Retina (tissue), 1 donor: ENCODE measurements at places on chromosomes 13 and 19.

- DNase-seq = no peak
Observed at GRCh38 chr13:97727991-97728390, 225.5 kb upstream of the IPO5 start.

DNA sequence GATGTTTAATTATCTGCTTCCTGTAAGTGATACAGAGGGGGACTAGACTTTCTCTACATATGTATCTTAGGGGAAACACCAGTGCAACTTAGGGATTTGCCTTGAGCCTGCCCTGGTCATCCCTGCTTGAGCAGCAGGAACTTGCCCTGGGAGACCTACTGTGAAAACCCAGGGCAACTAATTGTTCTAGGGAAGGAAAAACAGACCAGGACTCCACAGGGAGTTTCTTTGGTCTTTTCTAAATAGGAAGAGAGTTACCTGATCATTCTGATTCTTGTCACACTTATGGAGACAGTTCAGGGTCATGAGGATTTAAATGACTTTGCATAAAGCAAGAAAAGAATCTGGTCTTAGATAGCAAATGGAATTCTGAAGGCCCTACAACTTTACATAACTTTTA lies 89.1 kb downstream of the WASF3 start:
- DNase-seq = no peak

DNA sequence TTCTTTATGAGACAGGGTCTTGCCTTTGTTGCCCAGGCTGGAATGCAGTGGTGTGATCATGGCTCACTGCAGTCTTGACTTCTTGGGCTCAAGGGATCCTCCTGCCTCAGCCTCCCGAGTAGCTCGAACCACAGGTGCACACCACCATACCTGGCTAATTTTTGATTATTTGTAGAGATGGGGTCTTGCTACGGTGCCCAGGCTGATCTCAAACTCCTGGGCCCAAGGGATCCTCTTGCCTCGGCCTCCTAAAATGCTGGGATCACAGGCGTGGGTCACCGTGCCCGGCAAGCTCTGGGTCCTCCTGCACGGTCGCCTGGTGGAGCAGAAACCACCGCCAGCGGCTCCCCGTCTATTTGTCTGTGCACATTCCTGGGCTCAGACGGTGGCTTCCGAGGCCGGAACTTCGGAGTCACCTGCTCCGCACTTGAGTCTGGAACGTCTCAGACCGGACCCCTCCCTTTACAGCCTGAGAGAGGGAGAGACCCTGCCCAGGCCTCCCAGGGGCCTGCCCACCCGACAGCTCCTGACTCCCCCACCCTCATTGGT lies 22.2 kb downstream of the EFNA2 start:
- no peak for DNase-seq

- DNase-seq = no peak
Observed at GRCh38 chr19:34961775-34962686, 2.0 kb downstream of the ZNF792 start.

GRCh38 chr19:46040952-46041500 lies at the start of gene IGFL4:
Gene IGFL4 (minus strand): TSS chr19:46041002. CDS start chr19:46040962, 40 bp downstream.
- DNase-seq = no peak

- DNase-seq = peak; percentile 51
Observed at GRCh38 chr13:20945952-20946383, 43.4 kb upstream of the XPO4 start.

- no peak for DNase-seq
Observed at GRCh38 chr19:11230621-11231386, 8.6 kb upstream of the ANGPTL8 start.

GRCh38 chr13:23579072-23579895 lies 9.1 kb downstream of the TNFRSF19 start:
- DNase-seq = peak; percentile 91

DNA sequence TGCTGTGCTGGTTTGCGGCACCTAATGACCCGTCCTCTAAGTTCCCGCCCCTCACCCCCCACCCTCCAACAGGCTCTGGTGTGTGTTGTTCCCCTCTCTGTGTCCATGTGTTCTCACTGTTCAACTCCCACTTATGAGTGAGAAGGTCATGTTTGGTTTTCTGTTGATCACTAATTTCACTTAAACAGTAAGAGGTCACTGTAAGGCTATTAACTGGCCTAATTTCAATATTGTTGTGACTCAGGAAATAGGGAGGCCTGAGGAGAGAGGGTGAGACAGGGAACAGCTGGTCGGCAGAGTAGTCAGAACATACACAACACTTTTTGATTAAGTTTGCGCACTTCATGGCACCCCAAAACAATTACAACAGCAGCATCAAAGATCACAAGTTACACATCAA lies 15.6 kb downstream of the TUBGCP3 start:
- no peak for DNase-seq

DNA sequence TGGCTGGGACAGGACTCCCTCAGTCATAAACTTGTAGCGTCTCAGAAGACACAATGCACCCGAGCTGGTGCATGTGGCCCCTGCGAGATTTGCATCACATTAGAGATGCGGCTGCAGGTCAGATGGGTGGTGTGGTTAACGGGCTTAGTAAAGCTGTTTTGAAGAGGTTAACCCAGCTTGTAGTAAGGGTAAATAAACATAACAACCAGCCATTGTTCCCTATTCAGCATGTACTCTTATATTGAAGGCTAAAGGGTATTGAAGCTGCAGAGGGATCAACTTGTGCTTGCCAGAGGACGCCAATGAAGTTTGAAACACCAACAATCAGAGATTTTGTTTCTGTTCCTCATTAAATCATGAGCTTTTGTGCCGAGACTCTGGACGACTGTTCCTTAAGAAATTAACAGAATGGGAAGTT lies 79.4 kb downstream of the ZIC5 start:
- no peak for DNase-seq

- no peak for DNase-seq
Observed at GRCh38 chr13:70353096-70353495, 244.8 kb upstream of the KLHL1 start.

- DNase-seq = no peak
Observed at GRCh38 chr13:74530011-74530410, 395.8 kb upstream of the KLF12 start.

DNA sequence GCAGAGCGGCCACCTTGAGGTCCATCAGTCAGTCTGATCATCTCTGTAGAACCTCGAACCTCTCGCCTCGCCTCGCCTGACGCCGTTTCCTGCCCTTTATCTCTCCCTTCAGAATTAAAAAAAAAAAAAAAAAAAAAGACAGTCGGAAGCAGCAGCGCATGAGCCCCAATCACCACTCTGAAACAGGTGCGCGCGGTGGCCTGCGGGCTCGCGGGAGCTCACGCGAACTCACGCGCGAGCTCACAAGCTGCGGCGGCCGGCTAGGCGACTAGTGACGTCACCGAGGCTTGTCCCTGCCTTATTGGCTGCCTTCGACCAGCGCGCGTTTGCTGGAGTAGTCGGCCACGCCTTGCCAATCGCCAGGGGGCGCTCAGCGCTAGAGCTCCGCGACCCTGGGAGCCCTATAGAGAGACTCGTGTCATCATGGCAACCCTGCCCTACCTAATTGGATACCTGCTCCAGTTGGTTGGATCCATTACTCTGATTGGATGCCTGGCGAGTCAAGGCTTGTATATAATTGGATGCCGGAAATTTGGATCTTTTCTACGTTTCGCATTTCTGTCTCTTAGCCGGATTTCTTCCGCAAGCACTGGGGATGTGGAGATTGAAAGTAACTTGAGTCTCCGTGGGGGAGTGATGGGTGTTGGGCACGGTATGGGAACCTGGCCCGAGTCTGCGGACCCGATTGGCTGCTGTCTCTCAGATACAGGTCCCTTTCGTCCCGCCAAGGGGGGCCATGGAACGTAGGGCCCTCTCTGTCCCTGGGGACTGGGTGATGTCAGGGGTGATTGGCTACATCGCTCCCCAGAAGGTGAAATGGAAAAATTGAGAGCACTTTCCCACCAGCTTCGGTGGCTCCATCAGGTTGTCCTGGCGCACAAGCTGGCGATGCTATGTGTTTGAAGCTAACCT lies 31.6 kb downstream of the SYT3 start:
- peak; percentile 94 for DNase-seq

DNA sequence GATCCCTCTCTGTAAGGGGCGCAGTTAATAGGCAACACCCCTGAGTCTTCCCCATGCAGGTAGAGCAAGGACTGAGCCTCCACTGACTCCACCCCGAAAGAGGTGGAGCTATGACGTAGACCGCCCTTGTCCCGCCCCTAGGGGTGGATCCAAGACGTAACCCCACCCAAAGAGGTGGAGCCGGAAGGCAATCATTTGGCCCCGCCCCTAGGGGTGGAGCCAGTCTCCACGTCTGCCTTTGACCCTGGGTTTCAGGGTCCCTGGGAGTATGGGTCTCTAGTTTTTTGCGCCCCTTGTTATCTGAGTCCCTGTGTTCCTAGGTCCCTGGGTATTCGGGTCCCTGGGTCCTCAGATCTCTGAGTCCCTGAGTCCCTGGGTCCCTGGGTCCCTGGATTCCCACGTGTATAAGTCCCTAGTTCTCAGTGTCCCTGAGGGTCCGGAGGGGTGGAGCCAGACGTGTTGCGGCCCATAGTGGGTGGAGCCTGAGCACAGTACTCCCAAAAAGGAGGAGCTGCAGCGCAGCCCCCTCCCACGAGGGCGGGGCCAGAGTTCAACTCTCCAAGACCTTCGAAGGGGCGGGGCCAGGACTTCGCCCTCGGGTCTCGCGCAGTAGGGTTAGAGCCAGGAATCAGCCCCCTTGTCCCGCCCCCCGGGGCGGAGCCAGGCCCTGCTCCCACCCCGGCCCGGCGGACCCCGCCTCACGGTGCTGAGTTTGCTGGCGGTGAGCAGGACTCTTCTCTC lies 5.3 kb downstream of the DENND1C start:
- peak; percentile 87 for DNase-seq

- DNase-seq = no peak
Observed at GRCh38 chr13:65943024-65943423, 1287.1 kb downstream of the PCDH9 start.
